ENCODE measurements at places on chromosomes 6 and 20. TPM values are rescaled to one million over a fixed set of nuclear protein-coding genes. Genes with fewer than 3 reads are reported as not detected.

- DNase-seq, result no peak
These were observed 119.3 kb downstream of the LPA start for GRCh38 chr6:160544802-160545201.

Gene CARMIL1
- 7.5 TPM for total RNA-seq

Gene PROKR2
- not detected for total RNA-seq

DNA sequence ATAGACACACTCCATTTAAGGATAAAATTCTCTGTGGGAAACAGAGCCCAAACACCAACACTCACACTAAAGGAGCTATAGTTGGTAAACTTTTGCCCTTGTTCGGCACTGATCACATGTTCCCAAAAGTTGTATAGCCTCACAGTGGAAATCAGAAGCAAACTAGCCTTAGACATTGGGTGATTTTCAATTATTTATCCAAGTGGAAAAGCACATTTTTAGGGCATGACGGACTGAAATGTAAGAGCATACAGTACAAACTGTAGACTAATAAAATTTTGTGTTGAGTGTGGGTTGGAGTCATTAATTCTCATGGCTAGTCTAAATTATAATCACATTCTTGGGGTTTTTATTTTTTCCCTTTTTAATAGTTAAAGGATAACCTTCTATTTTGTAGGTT is 202.4 kb downstream of the MOXD1 start:
- DNase-seq, result no peak

DNA sequence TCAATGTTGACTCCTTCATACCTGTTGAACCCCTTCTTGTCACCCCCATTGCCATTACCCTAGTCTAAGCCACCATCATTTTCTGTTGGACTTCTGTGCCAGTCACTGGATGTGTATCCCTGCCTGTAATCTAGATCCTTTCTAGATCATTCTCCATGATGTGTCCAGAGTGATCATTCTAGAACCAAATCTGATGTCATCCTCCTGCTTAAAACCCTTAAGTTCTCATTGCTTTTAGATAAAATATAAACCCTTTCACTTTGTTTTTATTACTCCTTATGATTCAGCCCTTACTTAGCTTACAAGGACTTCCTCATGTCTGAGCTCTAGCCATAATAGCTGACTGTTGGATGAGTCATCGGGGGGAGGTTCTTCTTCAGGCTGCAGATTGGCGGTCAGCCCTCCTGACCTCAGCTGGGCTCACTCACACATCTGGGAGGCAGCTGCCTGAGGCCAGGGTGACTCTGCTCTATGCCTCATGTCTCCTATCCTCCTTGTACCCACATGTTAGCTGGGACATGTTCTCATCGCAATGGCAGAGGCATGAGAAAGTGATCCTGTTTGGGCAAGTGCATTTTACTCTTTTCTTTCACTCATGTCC is 287.6 kb downstream of the ESR1 start:
- peak; percentile 82 for DNase-seq

Gene GPR63
- total RNA-seq, result 1.8 TPM

Gene GHRH
- total RNA-seq, result not detected

GRCh38 chr6:22206106-22206505 is 90.7 kb downstream of the PRL start:
- DNase-seq, result no peak

Data from cardiac septum (tissue), 1 donor.